ENCODE measurements at places on chromosomes 16 and 17.

- no peak for DNase-seq
Measured at GRCh38 chr17:64335486-64335885, 55.2 kb downstream of the PECAM1 start.

- DNase-seq, result no peak
Measured at GRCh38 chr17:19717411-19717908, 1.1 kb upstream of the SLC47A2 start.

DNA sequence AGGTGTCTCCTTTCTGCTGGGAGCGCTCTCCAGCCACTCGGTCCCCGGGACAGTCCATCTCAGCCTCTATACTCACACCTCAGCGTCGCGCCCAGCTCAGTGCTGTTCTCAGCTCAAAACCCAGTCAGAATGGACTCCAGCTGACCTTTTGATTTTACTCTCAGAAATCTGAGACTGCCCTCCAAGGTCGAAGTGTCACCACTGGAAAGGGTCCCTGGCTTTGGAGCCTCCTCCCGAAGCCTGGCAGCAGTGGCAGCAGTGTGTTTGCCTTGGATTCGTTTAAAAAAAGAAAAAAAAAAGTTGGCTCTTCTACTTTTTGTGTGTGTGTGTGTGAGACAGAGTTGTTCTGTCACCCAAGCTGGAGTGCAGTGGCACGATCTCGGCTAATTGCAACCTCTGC lies 10.4 kb downstream of the KLHL36 start:
- DNase-seq, result no peak

DNA sequence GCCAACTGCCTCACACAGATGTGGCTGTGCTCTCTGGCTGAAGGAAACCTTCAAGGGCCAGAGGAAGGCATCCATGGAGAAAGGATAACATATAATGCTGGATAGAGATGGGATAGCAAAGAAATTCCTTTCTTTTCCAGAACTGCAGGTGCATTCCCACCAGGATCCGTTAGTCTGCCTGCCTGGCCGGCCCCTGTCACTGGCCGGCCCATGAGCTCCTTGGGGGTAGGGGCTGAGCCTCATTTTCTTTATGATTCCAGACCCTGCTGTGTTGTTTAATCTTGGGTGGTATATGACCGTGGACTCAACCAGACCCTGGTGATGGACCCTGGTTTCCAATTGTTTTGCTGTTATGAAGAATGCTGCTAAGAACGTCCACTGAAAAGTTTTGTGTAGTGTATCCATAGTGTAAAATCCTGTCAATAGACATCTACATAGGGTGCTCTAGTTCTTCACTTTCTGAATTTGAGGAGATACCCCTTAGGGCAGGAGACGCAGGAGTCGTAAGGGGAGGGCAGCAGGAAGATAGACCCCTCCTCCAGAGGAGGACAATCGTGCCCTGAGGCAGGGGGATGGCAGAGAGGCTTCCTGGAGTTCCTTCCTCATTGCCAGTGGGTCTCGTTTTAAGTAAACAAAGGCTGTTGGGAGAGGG lies 93.4 kb downstream of the IRX3 start:
- DNase-seq, result no peak

GRCh38 chr17:63405741-63406261 lies 40.3 kb downstream of the CYB561 start:
- DNase-seq, result no peak

DNA sequence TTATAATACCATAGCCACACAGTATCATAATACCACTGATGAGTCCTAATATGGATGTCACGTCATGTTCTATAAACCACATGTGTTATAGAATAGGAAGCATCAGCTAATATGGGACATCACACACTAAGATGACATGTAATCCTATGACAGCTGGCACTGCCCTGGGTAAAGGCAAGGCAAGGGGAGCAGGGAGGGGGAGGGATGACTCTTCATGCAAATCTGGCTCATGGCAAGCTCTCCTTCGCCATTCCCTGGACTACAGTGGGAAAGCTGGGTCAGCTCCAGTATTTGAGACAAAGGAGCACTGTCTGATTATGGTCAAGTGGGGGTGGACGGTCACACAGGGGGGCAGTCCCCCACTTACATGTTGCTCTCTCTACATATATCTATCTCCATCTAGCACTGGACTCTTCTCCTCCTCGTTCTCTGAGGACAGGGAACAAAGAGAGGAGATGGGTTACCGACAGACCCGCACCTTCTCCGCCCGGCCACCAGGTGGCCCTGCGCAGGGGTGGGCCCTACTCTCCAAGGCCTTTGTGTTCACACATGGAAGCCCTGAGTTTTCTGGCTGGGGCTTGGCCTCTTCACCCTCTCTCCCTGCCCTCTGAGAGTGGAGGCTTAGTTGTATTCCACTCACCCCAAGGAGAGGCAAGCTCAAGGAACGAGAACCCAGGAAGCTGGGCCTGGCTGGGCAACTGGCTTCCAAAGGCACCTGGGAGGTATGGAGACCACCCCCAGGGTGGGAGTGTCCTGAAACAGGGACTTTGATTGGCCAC lies 23.4 kb upstream of the MPO start:
- DNase-seq, result no peak

GRCh38 chr17:79361873-79362771 lies 248.7 kb downstream of the RBFOX3 start:
- no peak for DNase-seq

DNA sequence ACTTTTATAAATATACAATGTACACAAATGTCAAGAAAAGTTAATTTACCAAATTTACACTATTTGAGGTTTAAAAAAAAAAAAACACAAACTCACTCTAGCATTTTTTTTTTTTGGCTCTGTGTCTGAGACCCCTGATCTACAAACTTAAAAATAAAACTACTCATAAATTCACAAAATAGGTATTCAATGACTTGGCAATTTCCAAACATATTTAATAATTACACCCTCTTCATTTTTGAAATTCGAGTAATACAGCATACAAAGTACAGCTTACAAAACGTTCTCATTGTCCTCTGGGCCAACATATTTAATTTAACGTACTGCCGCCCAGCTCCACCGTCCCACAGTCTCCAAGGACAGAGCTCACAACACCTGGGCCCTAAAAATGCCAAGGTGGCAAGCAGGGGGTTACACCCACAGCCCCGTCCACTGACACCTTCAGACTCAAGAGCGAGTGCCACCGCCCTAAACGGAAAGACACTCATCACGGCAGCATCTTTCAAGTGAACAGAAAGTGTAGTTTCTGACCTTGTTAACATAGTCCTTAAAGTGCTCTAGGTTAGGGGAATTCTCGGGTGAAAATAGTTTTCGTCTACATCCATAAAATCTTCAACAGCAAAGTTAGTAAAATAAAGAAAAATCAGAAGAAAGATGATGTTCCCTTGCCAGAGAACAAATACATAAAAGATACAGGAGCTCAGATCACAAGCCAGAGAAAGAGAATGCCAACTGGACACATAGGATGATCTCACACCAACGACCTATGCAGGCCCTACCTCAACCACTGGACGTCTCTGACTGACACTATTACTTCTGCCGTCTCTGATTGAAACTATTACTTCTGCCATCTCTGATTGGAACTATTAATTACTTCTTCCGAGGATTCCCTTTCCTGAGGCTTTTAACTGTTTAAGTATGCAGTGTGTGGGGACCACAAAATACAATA lies 4.2 kb downstream of the ADCY9 start:
- no peak for DNase-seq

DNA sequence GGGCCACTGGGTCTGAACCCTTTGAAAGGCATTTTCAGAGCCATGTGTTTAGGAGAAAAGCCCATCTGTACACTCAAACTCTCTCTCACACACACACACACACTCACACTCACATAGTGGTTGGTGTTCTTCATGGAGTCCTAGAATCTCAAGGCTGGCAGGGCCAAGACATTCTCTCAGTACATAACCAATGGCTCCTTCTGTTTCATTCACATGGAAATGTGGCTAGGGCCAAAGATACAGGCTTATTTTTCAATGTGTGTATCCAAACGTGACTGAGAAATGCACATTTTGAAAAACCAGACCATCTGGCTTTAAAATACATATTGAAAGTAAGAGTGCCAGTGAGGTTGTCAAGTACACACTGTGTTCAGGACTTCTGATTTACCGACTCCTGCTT lies 59.0 kb upstream of the SALL1 start:
- DNase-seq, result no peak

DNA sequence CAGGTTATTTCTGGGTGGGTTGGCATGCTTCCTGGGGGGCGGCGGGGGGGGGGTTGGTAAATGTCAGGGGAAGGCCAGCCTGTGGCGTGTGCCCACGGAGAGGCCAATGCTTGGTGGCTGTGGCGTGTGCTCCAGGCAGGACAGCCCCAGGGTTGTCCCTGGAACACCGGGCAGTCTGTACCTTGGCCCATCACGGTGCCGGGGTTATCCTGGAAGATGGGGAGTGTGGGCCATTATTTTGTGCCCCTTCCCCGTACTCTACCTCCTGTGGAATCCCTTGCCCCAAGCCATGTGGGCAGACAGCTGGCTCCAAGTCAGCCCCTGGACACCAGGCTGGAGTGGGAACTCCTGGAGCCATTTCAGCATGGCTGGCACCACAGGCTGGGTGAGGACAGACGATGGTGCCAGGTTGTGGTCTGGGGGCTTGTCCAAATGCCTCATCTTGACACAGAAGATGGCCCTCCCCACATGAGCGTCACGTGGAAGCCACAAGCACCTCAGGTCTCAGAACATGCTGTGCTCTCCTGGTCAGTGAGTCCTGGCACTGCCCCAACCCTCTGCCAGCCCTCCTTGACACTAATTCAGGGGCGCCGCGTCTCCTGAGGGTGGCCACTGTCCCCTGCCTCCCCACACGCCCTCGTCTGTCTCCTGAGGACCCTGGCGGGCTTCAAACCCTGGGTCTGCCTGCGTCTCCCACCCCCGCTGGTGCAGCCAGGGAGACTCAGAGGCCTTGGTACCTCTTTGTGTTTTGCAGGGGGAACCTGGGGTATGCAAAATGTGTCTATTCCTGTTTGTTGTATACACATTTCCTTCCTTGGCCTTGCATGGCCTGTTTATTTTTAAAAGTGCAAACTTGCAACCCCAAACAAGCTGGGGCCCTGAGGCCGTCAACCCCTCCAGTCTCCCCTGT lies 4.3 kb downstream of the SLC16A3 start:
- DNase-seq, result no peak

GRCh38 chr16:83954577-83955016 lies 1.6 kb downstream of the OSGIN1 start:
- DNase-seq, result no peak

GRCh38 chr16:31709181-31709580 lies 164.4 kb upstream of the ZNF267 start:
- no peak for DNase-seq

DNA sequence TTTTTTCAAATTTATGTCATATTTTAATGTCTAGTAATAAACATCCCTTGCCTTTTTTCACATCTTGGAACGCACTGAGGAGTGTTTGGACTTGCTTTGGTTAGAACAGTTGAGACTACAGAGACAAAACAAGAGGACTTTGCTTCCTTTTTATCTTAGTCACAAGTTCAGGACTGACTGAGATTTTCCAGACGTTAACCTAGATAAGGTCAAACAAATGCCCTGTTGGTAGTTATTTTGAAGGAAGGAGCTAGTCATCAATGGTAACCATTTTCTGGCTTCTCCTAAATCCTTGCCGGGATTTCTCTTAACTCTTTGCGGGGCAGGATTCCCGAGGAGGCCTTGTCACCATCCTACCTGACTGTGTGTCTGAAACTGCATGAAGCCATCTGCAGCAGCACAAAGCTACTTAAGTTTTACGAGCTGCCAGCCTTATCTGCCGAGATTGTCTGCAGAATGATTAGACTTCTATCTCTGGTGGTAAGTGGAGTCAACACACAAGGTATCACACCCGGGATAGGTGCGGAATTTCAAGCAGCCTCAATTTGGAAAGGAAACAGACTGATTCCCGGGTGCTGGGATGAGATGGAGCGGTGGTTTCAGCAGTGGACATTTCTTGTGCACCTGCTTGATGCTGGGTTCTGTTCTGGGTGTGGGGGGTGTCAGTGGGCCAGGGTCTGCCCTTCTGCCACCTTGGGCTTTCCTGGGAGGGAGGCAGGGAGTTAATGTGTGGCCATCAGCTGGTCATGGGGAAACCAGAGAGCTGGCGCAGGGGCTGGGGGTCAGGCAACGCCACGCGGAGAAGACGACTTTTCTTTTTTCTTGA lies 48.3 kb downstream of the RNF213 start:
- no peak for DNase-seq

DNA sequence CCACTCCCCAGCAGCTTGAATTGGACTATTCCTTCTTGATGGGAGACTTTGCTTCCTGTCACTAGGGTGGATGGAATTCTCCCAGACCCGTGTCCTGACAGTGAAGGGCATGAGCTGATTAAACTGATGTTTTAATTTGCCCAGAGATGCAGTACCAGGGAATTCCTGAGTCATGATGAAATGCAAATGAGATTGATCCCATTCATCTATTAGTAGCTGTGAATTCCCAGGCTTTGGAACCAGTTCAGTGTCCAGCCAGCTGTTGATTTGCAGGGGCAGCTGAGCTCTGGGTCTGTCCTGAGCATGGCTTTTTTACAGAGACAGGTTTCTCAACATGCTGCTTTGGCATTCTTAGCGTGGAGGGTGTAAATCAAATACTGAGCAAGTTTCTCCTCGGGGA lies 157.9 kb downstream of the PITPNC1 start:
- DNase-seq, result no peak

DNA sequence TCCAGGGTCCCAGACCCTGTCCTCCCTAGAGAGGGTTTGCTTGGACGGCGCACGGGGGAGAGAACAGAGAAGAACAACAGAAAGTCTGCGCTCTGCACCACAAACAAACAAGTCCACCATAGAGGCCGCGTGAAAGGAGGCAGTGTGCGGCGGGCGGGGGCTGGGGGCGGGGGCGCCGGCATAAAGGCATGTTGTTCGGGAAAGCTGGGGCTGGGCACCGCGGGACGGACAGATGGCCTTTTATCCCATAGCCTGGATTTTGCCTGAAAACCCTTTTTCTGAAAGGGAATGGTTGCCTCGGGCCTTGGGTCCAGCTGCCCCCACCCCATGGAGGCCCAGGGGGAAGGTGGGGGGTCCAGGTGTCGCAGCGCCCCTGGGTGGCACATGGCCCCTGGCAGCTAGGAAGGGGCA lies 26.0 kb downstream of the FA2H start:
- no peak for DNase-seq

- DNase-seq, result no peak
Measured at GRCh38 chr17:56594320-56595107, 1.0 kb downstream of the NOG start.

- no peak for DNase-seq
Measured at GRCh38 chr16:70809392-70810060, 8.6 kb upstream of the VAC14 start.

DNA sequence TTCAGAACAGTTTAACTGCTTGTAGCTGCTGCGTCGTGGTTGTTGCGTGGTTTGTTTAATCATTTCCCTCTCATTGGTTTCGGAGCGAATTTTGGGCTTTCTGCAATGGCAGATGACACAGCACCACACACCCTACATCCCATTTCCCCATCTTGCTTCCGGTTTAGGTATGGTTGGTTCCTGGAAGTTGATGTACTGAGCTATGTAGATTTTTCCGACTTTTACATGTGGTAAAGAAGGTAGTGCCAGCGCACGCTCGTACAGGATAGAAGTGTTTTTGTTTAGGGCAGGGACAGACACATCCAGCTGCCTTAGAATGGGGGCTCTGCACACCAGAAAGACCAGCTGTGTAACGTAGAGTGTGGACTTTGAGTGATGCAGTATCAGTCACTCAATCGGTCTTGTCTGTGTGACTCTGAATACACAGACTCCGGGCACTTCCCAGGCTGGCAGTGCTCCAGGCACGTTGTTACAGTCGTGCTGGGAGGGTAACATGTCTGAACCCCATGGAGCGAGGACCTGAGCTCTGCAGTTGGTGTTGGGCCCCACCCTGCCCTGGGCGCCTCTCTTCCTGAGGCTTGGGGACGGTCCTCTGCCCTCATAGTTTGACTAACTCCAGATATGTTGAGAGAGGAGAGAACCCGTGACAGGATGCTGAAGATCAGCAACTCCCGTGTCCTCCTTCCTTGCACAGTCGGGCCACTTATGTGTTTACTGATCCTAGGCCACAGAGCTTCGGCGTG lies 172.0 kb upstream of the CHMP6 start:
- DNase-seq, result no peak
